ENCODE measurements at places on chromosomes 12 and 14. TPM values are rescaled to one million over a fixed set of nuclear protein-coding genes. Genes with fewer than 3 reads are reported as not detected.

DNA sequence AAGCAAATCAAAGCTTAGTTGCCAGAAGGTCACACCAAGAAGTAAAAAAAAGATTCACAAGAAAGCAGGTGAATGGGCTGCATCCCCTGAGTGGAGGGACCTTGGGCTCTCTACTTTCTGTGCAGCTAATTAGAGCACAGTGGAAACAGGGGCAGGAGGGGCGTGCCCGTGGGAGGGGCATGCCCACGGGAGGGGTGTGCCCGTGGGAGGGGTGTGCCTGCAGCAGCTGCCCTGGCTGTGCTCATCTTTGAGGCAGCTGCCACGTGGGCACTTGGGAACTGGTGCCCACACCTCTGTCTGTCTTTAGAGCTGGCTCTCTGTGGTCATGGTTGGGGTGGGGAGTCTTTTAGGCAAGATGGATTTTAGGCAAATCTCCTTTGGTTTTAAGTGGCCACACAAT, 60.0 kb downstream of the EML1 start:
- no peaks in the 10 kb centered on the region for H3K36me3 ChIP-seq
- no peak overlapping the region for H3K4me3 ChIP-seq
- H3K27me3 ChIP-seq = no peaks in the 10 kb centered on the region
- no peaks in the 10 kb centered on the region for H3K4me1 ChIP-seq
- DNase-seq = no peak

DNA sequence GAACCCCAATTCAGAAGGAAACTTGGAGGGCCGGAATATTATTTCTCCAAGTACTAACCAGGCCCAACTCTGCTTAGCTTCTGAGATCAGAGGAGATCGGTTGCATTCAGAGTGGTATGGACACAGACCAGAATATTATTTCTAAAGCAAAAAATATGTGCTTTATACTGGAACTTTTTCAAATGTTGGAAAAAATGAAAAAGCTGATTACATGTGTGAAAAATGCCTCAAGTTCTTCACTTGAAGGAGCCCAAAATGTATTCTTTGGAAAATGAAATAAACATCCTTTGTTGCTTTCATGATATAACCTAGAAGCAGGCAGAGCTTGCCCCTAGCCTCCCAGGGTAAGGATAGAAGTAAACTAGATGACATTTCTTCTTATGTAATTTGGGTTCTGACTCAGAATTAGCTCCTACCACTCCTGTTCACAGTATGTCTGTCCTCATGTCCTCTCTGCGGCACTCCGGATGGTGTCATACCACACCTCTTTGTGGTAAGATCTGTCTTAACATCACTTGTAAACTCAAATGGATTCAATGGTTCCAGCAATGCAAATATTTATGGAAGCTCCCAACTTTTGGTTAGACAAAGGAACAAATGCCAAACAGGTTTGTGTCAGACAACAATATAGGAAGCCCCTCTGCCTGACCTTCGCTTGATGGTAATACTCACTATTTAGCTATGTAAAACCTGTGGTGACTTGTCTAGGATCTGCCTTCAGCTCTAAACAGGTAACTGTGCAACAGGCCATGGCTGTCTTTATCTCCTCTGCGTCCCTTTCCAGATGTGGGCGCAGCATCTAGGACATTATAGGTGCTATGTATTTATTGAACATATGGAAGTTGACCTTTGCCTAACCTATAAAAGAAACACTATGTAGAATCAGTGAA, 178.5 kb downstream of the SSPN start:
- H3K36me3 ChIP-seq = no peaks in the 10 kb centered on the region
- no peaks in the 10 kb centered on the region for H3K4me1 ChIP-seq
- H3K27me3 ChIP-seq = no peaks in the 10 kb centered on the region
- no peak for DNase-seq
- no peak overlapping the region for H3K27ac ChIP-seq

DNA sequence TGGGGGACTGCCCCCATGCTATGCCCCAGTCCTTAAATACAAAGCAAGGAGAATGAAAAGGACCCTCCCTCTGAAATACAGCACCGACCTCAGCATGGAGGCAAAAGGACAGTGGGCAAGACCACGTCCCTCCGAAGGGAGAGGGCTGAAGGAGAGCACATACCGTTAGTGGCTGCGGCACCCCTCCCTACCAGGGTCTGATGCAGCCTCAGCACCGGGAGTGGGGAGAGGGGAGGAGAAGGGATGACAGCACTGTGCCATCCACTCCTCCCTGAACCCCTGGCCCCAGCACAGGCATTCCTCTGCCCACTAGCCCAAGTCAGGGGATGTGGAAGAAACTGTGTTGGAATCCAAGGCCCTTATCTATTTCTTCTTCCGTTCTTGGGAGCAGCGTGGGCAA, 3.6 kb upstream of the ACRBP start:
- H3K36me3 ChIP-seq = peaks cover 4% of the 10 kb centered on the region
- no peaks in the 10 kb centered on the region for H3K27me3 ChIP-seq
- H3K4me3 ChIP-seq = no peak overlapping the region
- H3K4me1 ChIP-seq = no peaks in the 10 kb centered on the region
- no peak overlapping the region for H3K27ac ChIP-seq

Gene ACVRL1
- total RNA-seq = 121 TPM

Gene C1R
- total RNA-seq = 104 TPM

Gene ULK1
- total RNA-seq = 20.3 TPM

Gene ABCD2
- total RNA-seq = 0.17 TPM

- DNase-seq = no peak
- no peaks in the 10 kb centered on the region for H3K36me3 ChIP-seq
- no peaks in the 10 kb centered on the region for H3K27me3 ChIP-seq
- H3K27ac ChIP-seq = peak overlapping the region; percentile 12
- peaks cover 13% of the 10 kb centered on the region for H3K4me1 ChIP-seq
- no peak overlapping the region for H3K4me3 ChIP-seq
These were observed 11.7 kb downstream of the SP1 start for GRCh38 chr12:53391724-53392123.

- no peak overlapping the region for H3K4me3 ChIP-seq
- no peaks in the 10 kb centered on the region for H3K27me3 ChIP-seq
- no peak overlapping the region for H3K27ac ChIP-seq
- peak; percentile 10 for DNase-seq
- no peaks in the 10 kb centered on the region for H3K36me3 ChIP-seq
These were observed 321.9 kb upstream of the RTL1 start for GRCh38 chr14:101225157-101226152.

GRCh38 chr12:22530-23201, 43.9 kb upstream of the IQSEC3 start:
- no peak overlapping the region for H3K4me3 ChIP-seq
- no peaks in the 10 kb centered on the region for H3K36me3 ChIP-seq
- DNase-seq = no peak
- H3K27me3 ChIP-seq = no peaks in the 10 kb centered on the region

- no peak for DNase-seq
- H3K36me3 ChIP-seq = no peaks in the 10 kb centered on the region
- H3K27ac ChIP-seq = no peak overlapping the region
- no peak overlapping the region for H3K4me3 ChIP-seq
- H3K4me1 ChIP-seq = no peaks in the 10 kb centered on the region
- no peaks in the 10 kb centered on the region for H3K27me3 ChIP-seq
These were observed 148.5 kb upstream of the OR4E1 start for GRCh38 chr14:21822109-21822508.

GRCh38 chr14:104355101-104356019, 217.0 kb downstream of the KIF26A start:
- no peaks in the 10 kb centered on the region for H3K27me3 ChIP-seq
- no peaks in the 10 kb centered on the region for H3K36me3 ChIP-seq
- no peaks in the 10 kb centered on the region for H3K4me1 ChIP-seq
- no peak overlapping the region for H3K27ac ChIP-seq
- no peak overlapping the region for H3K4me3 ChIP-seq

Gene NXPH4
- 0.27 TPM for total RNA-seq

DNA sequence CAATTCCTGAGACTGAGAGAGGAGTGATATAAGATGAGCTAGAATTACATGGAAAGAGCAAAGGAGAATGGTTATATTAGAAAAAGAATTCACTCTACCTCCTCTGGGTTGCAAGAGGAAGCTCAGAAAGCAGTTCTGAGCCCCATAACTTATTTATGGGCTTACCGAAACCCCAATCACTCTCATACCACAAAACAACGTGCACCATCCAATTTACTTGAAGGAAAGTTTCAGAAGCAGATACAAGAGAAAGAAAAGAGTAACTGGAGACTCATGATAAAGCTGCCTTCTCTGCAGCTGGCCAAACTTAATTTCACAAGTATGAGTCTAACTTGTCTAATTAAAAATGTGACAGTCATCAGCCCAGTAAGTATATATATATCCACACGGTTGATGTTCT, 27.4 kb upstream of the CAMKK2 start:
- H3K36me3 ChIP-seq = peaks cover 13% of the 10 kb centered on the region
- no peaks in the 10 kb centered on the region for H3K4me1 ChIP-seq
- H3K27me3 ChIP-seq = no peaks in the 10 kb centered on the region
- no peak for DNase-seq
- H3K4me3 ChIP-seq = no peak overlapping the region

DNA sequence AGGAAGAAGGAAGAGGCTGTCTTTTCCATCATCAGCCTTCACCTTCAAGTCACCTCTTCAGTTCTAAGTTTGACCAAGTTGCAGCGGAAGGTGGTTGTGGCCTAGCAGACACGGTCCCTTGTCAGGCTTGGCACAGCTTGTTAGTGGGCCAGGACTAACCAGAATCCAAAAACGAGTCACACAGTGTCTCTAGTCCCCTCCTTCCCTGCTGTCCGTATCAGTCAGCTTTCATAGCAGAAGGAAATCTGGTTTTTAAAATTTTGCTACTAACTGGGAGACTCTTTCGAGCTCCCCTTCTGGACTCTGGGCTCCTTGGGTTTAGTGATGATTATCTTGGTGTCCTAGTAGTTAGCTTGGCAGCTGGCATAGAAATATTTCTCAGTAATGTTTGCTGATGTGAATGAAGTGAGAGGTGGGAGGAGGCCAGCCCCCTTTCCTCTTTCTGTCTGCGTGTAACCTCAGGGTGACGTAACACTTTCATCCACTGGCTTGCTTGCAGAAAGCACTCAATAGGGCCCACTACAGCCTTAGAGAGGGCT, 3.8 kb downstream of the ETV6 start:
- DNase-seq = no peak
- H3K4me3 ChIP-seq = peak overlapping the region; percentile 67
- peaks cover 5% of the 10 kb centered on the region for H3K4me1 ChIP-seq
- H3K27ac ChIP-seq = peak overlapping the region; percentile 97

DNA sequence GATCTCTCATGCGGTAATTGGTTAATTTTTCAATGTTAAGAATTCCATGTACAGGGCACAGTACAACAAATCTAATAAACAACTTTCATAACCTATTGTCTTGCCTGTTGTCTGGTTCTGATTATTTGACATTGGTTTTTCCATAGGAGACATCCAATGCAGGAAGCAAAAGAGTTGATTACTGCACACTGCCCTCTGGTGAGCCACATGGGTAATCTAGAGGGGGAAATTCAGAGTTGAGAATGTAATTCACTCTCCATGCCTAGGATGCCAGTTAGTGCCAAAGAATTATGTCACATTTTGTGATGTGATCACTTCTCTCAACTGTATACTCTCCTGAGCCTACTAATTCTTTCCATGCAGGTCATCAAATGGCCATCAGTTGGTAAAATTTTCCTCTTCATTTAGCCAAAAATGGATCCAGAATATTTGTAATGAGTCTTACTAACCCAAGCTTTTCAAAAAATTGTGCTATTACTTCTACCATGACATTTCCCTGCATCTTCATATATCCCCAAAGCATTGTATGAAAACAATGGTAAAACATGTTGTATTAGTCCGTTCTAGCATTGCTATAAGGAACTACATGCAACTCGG, 17.7 kb upstream of the CCDC91 start:
- peak; percentile 33 for DNase-seq
- no peaks in the 10 kb centered on the region for H3K4me1 ChIP-seq
- no peaks in the 10 kb centered on the region for H3K36me3 ChIP-seq
- no peak overlapping the region for H3K4me3 ChIP-seq
- no peak overlapping the region for H3K27ac ChIP-seq

Gene ETFBKMT
- 3.7 TPM for total RNA-seq

Gene SERPINA9
- total RNA-seq = not detected

Gene DDN
- 0.17 TPM for total RNA-seq

DNA sequence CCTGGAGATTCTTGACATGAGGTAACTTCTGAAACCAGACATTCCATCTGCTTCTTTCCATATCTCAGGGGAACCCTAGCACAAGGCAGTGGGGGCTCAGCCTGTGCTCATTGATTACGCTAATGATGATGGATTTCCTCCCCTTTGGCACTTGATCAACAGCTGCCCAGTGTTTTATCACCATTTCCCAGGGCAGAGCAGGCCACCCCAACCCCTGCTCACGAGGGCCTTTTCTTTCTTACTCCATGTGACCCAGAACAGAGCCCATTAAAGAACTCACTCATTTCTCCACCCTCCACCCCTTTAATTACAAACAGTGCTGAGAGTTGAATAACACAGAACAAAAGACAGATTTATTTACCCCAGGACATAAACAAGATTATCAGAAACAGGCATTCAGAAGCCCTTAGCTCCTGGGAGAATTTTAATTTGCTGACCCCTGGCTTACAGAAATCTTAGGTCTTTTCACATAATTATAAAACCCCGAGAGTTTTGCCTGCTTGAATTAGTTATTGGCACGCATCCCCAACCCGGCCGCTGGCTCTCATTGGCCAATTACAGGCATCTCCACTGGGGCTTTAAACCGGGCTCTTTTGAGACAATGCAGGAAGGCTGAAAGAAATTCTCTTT, 32.0 kb upstream of the CCDC60 start:
- H3K4me1 ChIP-seq = no peaks in the 10 kb centered on the region
- DNase-seq = no peak
- H3K27ac ChIP-seq = no peak overlapping the region

- H3K27ac ChIP-seq = no peak overlapping the region
- no peak overlapping the region for H3K4me3 ChIP-seq
- DNase-seq = no peak
These were observed 79.2 kb upstream of the NCOR2 start for GRCh38 chr12:124646385-124647230.

Gene ANKRD33
- total RNA-seq = not detected

DNA sequence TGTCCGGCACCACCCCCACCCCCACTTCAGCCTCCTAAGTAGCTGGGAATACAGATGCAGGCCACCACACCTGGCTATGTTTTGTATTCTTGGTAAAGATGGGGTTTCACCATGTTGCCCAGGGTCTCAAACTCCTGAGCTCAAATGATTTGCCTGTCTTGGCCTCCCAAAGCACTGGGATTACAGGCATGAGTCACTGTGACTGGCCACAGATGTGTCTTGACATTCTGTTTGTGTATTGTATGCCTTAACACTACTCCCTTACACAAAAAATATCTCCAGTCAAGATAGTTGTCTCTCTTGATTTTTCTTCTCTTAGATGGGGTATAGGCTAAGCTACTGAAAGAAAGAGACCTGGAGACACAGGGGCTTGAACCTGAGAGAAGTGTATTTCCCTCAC, 17.6 kb downstream of the CLEC14A start:
- H3K4me1 ChIP-seq = no peaks in the 10 kb centered on the region
- no peak overlapping the region for H3K27ac ChIP-seq
- H3K27me3 ChIP-seq = no peaks in the 10 kb centered on the region

- H3K4me3 ChIP-seq = no peak overlapping the region
- no peaks in the 10 kb centered on the region for H3K4me1 ChIP-seq
- H3K36me3 ChIP-seq = no peaks in the 10 kb centered on the region
- no peak for DNase-seq
- H3K27me3 ChIP-seq = no peaks in the 10 kb centered on the region
These were observed 15.6 kb downstream of the RCOR1 start for GRCh38 chr14:102608064-102608446.

- H3K4me1 ChIP-seq = no peaks in the 10 kb centered on the region
- H3K36me3 ChIP-seq = peaks cover 3% of the 10 kb centered on the region
- no peaks in the 10 kb centered on the region for H3K27me3 ChIP-seq
- no peak overlapping the region for H3K27ac ChIP-seq
- no peak overlapping the region for H3K4me3 ChIP-seq
- DNase-seq = no peak
These were observed 56.9 kb downstream of the ACTN1 start for GRCh38 chr14:68922201-68922621.

Gene WBP11
- total RNA-seq = 55.3 TPM

- H3K27ac ChIP-seq = peak within 1 kb of the TSS; percentile 96
- H3K36me3 ChIP-seq = no peaks in the 10 kb centered on the region
These were observed at the start of gene DHRS7 for GRCh38 chr14:60164712-60165546. Gene DHRS7, minus strand, starts transcription at chr14:60165398. Its CDS starts 89 bp downstream, at chr14:60165309.

Data from colonic mucosa (tissue), 4 donors.